Activated CD4-positive, alpha-beta T cell treated with anti-CD3 and anti-CD28 coated beads, Interleukin-10, Interleukin-2, amounts not matched to agents 100 ng/mL and 50 ng/mL, durations not matched to agents 16 hours and 8 hours (primary cell): ENCODE measurements at places on chromosomes 5 and 9.
A peak's percentile ranks its signal among the peaks of the same experiment; 100 is the strongest.

GRCh38 chr9:71349218-71349617, 227.8 kb upstream of the TRPM3 start:
- no peak for DNase-seq

- DNase-seq, result no peak
These were observed 112.5 kb upstream of the CD180 start for GRCh38 chr5:67308988-67309688.

DNA sequence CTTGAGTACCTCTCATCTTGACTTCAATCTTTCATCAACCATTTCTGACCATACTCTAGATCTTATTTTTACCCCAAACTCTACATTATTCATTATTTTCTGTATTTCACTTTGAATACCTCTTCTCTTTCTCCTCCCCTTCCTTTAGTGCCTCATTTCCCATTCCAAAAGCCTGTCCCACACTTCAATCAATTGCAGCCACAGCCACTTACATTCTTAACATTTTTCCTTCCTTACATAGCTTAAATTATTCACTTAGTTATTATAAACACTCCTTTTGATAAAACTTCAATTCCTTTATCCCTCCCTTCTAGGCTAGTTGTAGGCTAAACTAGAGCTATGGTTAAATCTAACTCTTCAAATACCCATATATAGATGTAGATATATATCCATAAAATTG, 344.0 kb downstream of the PRR16 start:
- no peak for DNase-seq

DNA sequence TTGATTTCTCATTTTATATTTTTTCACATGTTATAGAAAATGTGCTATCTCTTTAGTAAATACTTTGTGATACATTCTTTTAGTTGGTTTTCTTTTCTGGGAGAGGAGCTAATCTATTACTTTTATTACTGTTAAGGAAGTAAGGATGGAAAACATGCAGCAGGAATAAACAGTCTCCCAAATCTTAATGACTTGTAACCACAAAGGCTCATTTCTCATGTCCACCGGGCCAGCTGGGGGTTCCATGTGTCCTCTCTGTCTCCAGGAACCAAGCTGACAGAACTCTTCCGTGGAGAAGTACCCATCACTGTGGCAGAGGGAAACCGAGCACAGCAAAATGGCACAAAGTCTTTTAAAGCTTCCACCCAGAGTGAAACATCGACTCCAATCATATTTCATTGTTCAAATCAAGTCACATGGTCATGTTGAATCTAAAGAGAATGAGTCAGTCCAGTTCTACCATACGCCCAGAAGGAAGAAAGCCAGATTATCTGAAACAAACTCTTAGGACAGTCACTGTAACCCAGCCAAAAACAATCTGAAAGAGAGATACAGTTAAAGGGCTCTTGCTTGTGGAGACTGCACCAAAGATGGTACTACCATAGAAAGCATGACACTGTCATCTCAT, 97.1 kb upstream of the CDH6 start:
- no peak for DNase-seq

GRCh38 chr5:175652741-175653663, 4.9 kb upstream of the HRH2 start:
- DNase-seq, result peak; percentile 94

DNA sequence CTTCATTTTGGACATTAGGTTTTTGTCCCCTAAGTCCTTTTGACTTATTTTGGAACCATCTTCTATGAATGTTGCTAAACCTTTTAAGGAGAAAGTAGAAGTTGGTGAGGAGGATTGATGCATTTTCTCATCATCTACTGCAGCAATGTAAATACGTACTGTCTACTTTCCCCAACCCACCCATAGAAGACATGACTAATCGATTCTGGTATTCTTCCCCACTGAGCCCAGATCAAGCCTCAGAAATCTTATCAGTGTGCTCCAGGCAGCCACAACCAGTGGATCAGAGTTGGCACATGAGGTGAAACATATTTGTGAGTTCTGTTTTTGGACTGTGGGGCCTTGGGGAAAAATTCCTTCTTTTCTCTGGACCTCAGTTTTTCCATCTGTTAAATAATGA, 57.7 kb downstream of the FGF18 start:
- no peak for DNase-seq

GRCh38 chr5:152164860-152165259, 240.2 kb upstream of the GLRA1 start:
- no peak for DNase-seq

- DNase-seq, result no peak
These were observed 141.3 kb downstream of the IRX1 start for GRCh38 chr5:3736926-3737325.

- DNase-seq, result no peak
These were observed 544.2 kb upstream of the DAP start for GRCh38 chr5:11305245-11305644.

DNA sequence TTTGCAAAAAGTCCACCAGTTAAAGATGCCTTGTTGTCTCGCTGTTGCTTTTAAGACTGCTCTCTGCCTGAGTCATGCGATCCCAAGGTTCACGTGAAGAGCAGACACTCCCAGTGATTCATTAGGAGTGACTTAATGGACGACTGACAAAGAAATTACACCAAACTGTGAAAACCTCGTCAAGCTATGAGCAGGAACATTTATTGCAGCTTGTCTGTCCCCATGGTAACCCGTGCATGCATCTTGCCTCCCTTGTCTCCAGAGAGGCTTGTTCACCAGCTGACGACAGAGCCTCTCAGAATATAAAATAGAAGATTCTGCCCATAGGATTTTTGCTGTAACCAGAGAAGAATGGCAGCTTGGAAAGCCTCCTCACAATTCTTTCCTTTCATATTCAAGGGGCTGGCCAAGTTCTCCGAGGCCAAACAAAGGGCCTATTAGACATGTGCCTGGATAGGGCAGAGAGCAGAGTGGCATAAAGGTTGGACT, 352.7 kb downstream of the SPOCK1 start:
- DNase-seq, result no peak

GRCh38 chr5:9294793-9295465, 250.9 kb downstream of the SEMA5A start:
- DNase-seq, result no peak

- DNase-seq, result no peak
These were observed 140.2 kb downstream of the ALDH1A1 start for GRCh38 chr9:72812559-72813111.

DNA sequence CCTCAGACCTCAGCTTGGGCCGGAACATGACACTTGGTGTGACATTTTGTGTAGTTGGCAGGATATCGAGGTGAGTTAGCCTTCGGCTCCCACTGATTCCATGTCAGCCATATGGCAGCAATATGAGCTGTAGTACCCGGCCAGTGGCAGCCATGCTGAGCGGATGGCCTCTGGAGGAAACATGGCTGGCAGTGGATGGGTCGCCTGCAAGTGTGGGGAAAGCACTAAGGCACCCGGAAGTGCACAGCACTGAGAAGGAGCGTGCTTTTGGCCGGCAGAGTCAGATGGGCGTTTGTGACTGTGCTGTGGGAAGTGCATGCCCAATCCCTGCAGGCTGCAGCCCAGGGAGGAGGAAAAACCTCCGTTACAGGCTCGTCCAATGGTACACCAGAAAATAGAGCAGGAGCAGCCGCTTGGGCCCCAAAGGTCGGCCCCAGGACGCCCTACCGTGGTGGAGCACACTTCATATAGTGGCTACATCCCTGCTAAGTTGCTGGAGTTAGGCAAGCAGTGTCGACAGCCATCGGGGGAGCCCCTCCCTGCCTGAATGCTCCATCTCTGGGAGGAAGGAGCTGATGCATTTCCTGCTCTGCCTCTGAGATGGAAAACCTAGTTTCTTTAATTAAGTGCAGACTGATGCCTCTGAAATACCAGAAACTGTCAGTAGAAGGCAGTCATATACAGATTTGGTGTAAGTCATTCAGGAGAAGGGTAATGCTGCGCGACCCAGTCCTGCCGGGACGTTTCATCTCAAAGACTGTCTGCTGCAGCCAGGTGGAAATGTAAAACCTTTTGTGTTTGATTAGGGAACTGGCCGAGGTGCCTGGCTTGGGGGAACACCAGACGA, 2185.8 kb upstream of the ACO1 start:
- no peak for DNase-seq
